Renal cortex interstitium (tissue), 15 donors: ENCODE measurements at places on chromosomes 6 and 20. TPM values are rescaled to one million over a fixed set of nuclear protein-coding genes. Genes with fewer than 3 reads are reported as not detected.

SALL4 gene
- polyA plus RNA-seq: 6.8 TPM

- no peak for DNase-seq
Observed at GRCh38 chr6:150894935-150895552, 29.5 kb downstream of the MTHFD1L start.

- DNase-seq: no peak
Observed at GRCh38 chr6:31621991-31622390, 1.5 kb downstream of the PRRC2A start.

- DNase-seq: no peak
Observed at GRCh38 chr20:6921717-6922386, 154.4 kb downstream of the BMP2 start.

- peak; percentile 30 for DNase-seq
Observed at GRCh38 chr6:122839472-122839871, 50.4 kb downstream of the SMPDL3A start.

DNA sequence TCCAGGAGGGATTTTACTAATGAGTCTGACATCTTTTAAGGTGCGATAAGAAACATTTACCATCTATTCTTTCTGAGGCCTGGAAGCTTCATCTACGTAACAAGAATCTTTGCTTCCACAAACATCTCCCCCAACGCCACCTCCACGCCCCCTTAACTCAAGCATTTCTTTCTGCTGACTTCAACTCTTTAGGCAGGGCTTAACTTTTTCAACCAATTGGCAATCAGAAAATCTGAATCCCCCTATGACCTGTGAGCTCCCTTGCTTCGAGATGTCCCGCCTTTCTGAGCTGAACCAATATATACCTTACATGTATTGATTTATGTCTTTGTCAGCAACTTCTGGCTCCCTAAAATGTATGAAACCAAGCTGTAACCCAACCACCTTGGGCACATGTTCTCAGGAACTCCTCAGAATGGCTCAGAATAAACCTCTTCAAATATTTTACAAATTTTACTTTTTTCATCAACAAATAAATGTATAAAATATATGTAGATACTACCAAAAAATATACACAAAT is 11.5 kb downstream of the OR2H2 start:
- DNase-seq: no peak

C6orf15 gene
- not detected for polyA plus RNA-seq

- no peak for DNase-seq
Observed at GRCh38 chr20:44362466-44362940, 7.0 kb downstream of the HNF4A start.

DNA sequence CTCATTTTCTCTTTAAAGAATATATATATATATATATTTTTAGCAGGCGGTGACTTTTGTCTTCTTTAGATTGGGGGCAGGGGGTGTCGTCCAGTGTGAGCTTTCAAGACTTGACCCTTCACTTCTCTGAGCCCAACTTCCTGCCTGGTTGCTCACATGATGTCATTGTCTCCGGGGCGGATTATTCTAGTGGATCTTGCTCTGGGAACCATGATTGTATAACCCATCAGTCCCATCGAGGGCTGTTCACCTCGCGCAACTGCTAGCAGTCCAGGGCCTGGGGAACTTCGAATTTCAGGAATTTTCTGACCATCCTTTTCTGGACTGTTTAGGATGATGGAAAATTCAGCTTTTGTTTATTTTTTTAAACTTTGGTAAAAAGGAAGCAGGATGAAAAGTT is 1.0 kb downstream of the IGF2R start:
- peak; percentile 84 for DNase-seq

GRCh38 chr6:45192556-45192955 is 135.6 kb upstream of the RUNX2 start:
- DNase-seq: no peak

ZKSCAN4 gene
- 11.0 TPM for polyA plus RNA-seq

GRCh38 chr6:83601119-83601518 is 88.8 kb downstream of the PRSS35 start:
- no peak for DNase-seq

GRCh38 chr6:42086046-42087035 is 36.0 kb downstream of the TAF8 start:
- DNase-seq: no peak

DNA sequence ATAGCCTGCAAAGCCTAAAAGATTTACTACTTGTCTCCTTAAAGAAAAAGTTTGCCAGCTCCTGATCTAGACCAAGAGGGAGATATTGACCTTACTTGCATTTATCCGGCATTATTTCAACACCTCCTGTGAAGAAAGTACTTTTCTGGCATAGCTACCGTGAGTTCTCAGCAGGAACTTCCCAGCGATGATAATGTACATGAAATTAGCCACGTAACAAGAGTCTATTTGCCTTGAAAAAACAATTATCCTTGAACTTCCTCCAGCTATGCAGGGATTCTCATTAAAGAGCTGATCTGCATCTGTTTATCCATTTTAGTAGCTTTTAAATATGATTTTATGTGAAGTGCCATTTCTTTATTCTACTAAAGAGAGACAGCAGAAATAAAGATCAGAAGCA is 41.7 kb downstream of the ALDH5A1 start:
- no peak for DNase-seq

DNA sequence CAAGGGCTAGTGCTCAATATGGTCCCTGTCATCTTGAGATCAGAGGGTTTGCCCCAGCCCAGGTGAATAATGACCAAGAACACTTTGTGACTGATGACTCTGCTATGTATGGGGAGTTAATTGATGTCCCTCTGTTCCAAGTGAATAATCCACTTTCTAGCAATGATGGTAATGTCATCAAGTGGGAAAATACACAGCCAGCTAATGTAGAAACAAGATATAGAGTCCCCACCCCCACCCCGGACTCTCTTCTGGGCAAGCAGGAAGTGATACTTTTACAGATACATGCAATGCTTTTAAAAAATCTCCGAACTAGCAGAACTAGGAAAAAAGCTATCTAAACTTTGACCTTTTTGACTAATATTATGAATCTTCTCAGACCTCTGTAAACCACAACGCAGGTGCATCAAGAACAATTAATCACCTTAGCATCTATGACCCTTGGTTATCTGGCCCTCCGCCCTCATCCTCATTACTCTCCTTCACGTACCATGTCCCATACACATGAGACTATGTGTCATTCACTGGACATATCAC is 30.5 kb downstream of the CNR1 start:
- DNase-seq: no peak

- DNase-seq: no peak
Observed at GRCh38 chr6:129835691-129836090, 25.4 kb downstream of the TMEM244 start.

GRCh38 chr6:22925920-22926789 is 356.8 kb downstream of the HDGFL1 start:
- no peak for DNase-seq

DNA sequence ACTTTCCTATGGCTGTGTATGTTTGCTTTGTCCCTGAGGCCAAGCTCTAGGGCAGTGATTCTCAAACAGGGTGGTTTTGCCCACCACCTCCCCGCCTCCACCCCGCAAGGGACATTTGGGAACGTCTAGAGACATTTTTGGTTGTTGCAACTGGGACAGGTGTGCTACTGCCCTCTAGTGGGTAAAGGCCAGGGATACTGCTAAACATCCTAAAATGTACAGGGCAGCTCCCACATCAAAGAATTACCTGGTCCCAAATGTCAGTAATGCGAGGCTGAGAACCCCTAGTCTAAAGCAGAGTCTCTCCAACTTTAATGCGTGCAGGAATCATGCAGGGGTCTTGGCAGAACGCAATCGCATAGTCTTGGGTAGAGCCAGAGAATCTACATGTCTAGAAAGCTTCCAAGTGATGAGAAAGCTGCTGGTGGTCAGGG is 5.1 kb downstream of the KCNS1 start:
- DNase-seq: peak; percentile 38

DNA sequence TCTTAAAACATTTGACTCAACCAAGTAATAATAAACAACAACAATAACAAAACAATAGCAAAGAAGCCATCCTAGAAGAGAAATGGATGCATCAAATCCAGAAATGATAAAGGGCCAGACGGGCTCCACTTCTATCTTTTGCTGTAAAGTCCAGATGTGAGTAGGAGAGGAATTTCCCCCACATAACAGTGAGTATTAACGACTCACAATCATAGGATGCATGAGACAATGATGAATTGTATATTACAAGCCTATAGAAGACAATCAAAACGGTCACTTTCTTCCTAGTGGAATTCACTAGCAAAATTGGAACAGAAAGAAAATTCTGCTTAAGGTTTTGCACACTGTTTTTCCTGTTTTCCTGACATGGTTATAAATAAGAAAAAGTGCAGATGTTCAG is 97.0 kb upstream of the PREP start:
- no peak for DNase-seq

PNLDC1 gene
- polyA plus RNA-seq: 0.35 TPM

GRCh38 chr6:112710710-112711109 is 363.6 kb downstream of the RFPL4B start:
- no peak for DNase-seq

DNA sequence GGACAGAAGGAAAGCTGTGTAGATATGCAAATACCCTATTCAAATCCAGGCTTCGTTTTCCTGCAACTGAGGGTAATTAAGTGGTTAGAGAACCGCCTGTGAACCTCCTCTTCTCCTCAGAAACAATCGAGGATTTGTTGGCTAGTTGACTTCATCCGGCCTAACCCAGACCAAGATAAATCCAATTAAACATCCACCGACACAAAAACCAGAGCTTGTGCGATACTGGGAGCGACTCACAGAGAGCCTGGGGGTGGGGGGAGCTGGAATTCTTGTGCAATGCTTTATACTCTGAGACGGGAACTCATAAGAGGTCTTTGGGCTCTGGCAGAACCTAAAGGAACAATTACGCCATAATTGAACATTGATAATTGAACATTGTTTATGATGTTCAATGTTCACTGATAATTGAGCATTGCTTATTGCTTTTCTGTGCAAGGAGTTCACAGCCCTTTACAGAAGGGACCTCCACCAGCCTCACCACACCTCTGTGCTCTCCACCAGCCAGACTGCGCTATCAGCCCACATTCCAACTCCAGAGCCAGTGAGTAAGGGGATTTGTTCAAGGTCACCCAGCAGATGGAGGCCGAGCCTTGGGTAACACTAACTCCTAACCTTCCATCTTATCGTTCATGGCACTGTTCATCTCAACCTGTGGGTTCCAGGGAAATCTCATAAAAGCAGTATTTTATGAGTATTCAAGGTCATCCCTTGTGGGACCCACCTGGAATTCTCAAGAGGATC is 429.6 kb upstream of the JARID2 start:
- DNase-seq: no peak

CLDN20 gene
- polyA plus RNA-seq: 0.92 TPM

DNA sequence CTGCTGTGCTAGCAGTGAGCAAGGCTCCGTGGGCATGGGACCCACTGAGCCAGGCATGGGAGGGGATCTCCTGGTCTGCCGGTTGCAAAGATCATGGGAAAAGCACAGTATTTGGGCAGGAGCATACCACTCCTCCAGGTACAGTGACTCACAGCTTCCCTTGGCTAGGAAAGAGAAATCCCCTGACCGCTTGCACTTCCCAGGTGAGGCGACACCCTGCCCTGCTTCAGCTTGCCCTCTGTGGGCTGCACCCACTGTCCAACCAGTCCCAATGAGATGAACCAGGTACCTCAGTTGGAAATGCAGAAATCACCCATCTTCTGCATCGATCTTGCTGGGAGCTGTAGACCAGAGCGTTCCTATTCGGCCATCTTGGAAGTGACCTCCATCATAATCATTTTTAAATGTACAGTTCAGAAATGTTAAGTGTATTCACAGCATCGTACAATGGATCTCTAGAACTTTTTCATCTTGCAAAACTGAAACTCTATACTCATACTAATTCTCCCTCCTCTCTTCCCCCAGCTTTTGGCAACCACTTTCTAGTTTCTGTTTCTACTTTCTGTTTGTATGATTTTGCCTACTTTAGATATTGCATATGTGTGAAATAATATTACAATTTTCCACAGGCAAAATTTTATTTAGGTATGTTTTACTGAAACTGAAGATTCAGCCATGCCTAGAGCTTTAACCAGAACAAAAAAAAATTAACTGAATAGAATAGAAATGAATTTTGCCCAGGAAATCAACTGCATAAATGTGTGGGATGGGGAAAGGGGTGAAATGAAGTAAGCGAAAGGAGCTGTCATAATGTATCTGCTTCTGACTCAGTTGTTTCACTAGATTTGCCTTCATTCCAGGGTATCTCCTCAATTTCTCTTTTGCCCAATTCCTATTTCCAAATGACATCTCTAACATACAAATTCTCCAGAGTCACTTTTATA is 100.0 kb downstream of the RWDD2A start:
- no peak for DNase-seq

ZNF217 gene
- 32.9 TPM for polyA plus RNA-seq

DNA sequence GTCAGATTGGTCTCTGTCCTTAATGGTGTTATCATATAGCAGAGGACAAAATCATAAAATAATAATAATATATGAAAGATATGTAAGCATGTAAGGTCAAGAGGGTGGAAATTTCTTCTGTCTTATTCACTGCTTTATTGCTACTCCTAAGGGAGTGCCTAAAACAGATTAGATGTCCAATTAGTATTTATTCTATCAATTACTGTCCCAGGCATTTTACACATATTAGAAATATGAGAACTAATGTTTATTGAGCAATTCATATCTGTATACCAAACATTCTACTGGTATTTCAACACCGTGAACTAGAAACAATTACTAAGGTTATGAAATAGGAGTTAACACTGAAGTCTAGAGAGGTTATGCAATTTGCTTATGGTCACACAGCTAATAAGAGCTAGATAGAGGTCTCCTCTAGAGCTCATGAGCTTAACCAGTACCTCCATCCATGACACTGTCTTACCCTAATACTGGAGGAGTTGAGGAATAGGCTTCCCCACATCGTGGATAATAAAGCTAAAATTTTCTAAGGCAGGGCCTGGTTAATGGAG is 302.3 kb downstream of the PLCB1 start:
- no peak for DNase-seq

DNA sequence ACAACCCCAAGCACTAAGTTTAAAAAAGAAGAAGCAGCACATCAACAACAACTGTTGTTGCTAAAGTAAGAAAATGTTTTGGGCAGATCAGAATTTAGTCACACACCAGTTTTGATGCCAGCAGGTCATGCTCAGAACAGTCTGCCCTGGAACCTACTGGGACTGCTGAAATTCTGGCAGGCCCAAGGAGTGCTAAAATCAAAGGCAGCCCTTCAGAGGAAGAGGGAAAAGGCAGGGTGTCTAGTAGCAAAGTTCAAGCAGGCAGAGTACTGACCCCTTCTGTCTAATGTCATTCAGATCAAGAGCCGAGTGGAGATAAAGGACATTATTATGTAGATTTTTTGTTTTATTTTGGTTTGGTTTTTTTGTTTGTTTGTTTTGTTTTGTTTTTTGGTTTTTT is 96.6 kb upstream of the LOC128125822 start:
- DNase-seq: no peak

SLC22A7 gene
- polyA plus RNA-seq: 0.79 TPM

EBF4 gene
- polyA plus RNA-seq: 31.8 TPM
